ENCODE measurements at places on chromosomes 16 and 17.

DNA sequence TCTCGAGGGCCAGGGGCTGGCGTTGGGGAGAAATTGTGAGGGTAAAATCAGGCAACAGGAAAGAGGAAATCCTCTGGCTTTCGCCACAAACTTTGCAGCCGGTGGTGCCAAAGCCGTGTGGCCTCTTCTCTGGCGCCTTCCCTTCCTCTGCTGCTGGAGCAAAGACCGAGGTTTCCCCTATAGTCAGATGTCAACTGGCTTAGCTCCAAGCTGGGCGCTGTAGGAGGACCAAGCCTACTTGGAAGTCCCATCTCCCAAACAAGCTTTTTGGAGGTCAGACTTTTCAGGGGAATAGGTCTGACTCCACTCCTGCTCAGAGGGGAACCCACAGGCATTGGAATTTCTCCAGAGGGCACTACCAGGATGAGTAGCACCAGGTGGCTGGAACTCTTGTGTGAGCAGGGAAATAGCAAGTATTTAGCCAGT is 5.0 kb downstream of the IGFBP4 start:
- no peak for DNase-seq

DNA sequence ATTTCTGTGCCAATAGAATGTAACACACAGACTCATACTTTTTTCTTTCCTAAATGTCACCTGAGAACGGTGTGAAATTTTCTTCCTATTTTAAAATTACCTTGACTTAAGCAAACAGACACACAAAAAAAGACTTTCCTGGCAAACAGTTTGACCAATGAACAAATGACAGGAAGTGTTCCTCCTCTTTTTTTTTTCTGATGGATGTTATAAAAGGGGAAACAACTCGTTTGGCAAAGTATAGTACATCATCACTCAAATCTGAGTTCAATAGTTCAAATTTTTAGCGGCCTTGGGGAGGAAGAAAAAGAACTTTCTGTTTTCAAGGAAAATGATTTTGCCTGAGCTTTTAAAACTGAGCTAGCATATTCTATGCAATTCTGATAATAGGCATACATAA is 19.8 kb downstream of the HS3ST3A1 start:
- no peak for DNase-seq

DNA sequence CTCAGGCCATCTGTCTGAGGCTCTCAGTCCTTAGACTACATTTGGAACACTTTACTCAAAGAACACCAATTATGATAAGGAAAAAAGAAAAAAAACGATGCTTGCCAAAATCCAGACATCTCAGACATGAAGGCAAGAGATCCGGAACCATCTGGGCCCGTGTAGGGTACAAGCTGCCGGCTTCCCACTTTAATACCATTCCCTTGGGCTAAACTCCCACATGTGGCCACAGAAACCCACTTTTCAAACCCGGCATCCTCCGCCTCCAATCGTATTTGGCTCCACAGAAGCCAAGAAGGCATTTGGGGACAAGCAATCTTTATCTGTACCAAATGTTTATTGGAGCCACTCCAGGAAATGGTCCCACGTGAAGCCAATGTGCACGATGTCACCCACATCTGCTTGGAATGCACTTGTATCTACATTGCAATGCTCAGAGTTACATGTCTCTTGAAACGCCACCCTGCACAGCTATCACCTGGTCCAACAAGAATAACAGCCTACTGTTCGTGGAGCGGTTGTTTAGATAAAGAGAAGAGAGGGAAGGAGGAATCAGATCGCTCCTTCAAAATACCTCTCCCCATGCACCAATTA is 33.5 kb downstream of the XYLT1 start:
- no peak for DNase-seq

DNA sequence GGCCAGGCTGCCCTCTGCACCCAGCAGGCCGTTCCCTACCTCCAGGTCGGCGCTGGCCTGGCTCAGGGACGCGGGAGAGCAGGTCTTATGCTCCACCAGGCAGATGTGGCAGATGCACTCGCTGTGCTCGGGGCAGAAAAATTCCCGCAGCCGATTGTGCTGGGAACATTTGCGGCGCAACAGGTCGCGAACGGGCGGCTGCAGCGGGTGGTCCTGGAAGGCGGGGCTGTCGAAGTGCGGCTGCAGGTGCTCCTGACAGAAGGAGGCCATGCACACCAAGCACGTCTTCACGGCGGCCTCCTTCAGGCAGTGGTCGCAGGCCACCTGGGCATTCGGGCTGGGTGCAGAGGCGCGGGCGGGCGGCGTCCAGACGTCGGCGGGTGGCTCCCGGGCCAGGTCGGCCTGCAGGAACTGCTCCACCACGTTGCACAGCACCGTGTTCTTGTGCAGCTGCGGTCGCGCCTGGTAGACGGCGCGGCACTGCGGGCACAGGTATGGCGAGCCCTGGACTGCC is 439 bp downstream of the TRIM25 start:
- no peak for DNase-seq
